ENCODE measurements at places on chromosomes 3 and 15.

- DNase-seq = no peak
These were observed 58.5 kb upstream of the LMCD1 start for GRCh38 chr3:8442993-8443650.

DNA sequence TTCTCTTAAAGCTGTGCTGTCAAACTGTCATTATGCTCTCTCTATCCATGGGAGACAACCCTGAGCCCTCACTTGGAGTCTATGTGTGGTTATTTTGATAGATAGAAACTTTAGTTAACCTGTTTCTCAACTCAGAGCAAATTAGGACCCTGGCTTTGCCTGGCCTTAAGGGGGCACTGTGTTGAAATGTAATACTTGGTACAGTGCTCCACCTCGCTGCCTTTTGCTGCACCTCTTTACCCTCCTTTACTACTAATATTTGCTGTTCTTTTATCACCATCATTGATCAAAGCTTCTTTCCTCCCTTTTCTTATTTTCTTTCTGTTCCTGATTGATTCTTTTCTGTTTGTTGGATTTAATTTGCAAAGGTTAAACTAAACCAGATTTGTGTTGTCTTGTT lies 34.3 kb downstream of the STT3B start:
- DNase-seq = peak; percentile 35

- no peak for DNase-seq
These were observed 3.4 kb downstream of the MAP2K5 start for GRCh38 chr15:67545864-67546263.

GRCh38 chr3:12380461-12380860 lies 91.6 kb downstream of the PPARG start:
- DNase-seq = no peak

DNA sequence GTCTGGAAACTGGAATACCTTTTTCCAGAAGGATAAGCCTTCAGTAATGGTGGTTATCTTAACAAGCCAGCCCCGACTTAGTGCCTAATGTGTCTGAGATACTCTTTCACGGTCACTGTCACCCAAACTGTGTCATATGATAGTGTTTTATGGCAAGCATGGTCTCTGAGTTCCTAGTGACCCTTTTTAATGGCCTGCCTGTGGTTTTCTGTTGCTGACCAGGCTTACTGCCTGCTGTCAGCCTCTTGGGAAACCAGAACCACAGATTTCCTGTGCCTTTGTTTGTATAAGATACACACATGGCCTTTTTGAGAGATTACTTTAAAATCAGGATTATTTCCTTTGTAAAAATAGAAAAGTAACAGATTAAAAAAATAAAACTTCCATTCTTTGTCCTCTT lies 22.4 kb downstream of the HPS3 start:
- DNase-seq = no peak

DNA sequence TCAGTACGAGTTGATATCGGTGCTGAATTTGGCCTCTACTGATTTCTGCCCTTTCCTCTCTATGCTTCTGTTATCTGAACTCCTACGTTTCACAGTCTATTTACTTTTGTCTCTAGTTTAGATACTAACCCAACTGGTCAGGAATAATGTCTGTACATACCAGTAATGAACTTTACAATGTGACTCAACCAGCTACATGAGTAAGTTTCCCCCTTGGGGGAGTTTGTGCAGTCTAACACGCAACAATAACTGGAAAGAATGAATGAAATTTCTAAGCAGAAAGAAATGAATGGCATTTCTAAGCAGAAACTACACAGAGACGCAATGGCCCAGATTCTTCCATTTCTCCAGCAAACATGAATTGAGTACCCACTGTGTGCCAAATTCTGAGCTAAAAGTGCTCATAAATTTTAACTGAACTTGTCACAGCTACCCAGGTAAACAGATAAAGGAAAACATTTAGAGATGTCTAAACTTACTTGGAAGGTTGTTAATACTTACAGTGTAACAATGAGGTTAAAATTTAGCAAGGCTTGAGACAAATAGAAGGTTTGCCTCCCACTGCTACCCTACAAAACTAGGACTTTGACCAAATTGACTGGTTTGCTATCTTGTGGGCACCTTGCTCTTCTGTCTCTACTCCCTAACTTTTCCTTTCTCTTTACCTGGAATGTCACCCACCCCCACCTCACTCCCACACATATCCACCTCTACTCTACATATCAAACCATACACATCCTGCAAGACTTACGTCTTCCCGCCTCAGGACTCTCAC lies 11.6 kb downstream of the UPK1B start:
- DNase-seq = no peak

DNA sequence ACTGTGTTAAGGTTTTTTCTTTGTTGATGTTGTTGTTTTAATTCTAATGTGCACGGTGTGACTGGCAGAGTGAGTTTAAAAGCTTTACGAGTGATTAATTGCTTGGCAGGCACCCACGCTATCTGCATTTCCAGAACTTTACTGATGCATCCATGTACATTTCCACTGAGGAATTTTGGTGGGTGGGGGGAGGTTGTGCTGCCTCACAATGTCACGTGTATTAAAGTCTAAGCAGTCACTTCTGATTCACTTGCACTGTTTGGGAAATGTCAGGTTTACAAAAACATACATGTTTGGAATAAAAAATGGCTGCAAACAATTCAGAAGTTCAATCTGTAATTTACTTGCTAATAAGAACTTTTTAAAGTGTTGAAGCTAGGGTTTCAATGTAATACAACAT lies 38.5 kb upstream of the CTDSPL start:
- no peak for DNase-seq

- DNase-seq = no peak
These were observed 271.0 kb downstream of the PDZRN3 start for GRCh38 chr3:73353649-73354217.

GRCh38 chr3:172751175-172751704 lies 714 bp downstream of the ECT2 start:
- no peak for DNase-seq

DNA sequence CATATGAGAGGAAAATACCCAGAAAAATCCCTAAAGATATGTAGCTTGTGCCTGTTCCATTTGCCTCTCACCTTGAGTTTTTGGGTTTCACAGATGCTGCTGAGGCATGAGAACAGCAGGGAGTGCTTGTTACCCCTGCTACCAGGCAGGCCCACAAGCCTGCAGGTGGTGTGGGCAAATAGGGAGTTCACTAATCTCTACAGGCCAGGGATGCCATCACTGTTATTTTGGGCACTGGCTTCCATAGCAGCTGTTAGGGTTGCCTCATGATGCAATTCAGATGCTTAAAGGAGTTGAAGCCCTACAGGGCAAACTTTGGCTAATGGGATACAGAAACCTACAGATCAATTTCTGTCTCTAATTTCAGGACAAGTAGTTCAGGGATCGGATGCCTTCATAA lies 873.5 kb downstream of the OTOL1 start:
- DNase-seq = no peak

DNA sequence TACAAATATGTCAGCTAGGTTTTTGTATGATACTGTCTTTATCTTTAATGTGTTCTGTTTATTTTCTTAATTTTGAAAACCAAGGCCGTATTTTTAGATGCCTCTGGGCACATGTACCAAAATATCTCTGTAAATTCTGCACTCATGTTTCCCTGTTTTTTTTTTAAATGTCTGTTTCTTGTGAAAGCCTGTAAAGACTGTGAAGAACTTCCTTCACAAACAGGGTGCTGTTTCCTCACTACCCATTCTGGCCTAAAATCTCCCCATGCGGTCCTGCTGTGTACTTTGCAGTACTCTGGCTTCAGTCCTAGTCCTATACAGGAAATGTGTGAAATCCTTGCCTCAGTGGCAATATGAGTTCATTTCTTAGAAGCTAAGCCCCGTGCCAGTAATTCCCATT lies 133.4 kb upstream of the ZBTB20 start:
- DNase-seq = no peak

- no peak for DNase-seq
These were observed 90.2 kb downstream of the LINGO1 start for GRCh38 chr15:77542491-77543001.

GRCh38 chr3:46097691-46098241 lies 70.5 kb upstream of the XCR1 start:
- peak; percentile 74 for DNase-seq

DNA sequence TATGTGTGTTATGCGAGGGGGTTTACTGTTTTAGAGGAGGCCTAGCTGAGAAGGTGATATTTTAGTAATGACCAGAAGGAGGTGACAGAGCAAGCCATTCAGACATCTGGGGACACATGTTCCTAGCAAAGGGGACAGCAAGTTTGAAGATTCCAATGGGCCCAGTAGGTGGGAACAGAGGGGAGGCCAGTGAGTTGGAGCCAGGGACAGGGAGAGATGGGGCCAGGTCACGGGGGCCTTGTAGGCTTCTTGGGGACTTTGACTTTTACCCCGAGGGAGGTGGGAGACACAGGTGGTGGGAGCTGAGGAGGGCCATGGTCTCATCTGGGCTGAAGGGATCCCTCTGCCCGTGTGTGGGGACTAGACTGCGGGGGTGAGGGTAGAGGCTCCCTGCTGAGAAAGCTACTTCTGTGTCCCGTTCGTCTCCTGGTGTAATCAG lies 72.5 kb downstream of the MGLL start:
- no peak for DNase-seq

Data from activated CD4-positive, alpha-beta memory T cell treated with anti-CD3 and anti-CD28 coated beads for 36 hours (primary cell).